NCI-H446 treated with DMSO at 0.1 percent for 48 hours (cell line): ENCODE measurements at places on chromosomes 7 and 10.

DNA sequence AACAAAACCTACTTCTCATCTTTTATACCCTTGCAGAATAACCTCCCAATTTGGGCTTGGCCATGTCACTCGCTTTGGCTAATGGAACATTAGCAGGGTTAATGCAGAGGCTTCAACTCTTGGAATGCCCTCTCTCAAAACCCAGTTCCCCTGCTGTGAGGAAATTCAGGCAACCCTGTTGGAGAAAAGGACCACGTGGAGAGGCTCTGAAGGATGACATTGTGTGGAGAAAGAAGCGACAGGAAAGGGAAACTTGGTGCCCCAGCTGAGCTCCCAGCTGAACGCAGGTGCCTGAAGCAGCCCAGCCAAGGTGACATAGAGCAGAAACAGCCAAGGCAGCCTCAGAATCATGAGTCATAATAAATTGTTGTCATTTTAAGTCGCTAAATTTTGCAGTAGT lies 214.2 kb upstream of the GHITM start:
- DNase-seq: no peak

GRCh38 chr7:109806548-109806947 lies 1236.9 kb downstream of the DNAJB9 start:
- DNase-seq: no peak

GRCh38 chr7:142188846-142189245 lies 69.0 kb downstream of the PRSS58 start:
- no peak for DNase-seq

DNA sequence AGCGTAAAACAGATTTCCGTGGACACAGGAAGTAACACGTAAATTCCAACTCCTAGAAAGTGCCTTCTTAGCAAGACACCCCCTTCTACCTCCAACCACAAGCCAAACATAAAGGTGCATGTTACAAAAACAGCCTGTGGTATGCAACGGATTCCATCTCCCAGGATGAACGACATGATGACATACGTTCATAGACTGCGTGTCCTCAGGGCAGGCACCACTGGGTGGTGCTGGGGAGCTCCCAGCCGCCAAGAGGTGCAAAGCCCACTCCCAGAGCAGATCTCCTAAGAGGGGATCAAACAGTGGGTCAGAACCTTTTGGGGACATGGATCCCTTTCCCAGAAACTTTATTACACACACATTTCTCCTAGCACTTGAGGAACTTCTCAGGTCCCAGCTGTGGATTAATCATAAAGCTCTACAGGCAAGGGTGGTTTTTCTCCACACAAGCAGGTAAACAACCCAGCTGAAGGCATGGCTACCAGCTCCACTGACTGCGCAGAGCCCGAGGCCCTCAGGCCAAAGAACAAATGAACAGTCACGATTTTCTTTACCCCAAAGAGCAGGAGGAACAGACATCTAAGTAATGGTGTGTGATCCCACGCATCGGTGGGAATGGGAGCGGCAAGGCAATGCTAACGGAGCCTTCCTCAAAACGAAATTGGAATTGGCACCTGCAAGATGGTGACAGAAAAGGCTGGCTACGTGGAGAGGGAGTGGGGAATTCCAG lies 13.8 kb downstream of the PSAP start:
- DNase-seq: no peak

DNA sequence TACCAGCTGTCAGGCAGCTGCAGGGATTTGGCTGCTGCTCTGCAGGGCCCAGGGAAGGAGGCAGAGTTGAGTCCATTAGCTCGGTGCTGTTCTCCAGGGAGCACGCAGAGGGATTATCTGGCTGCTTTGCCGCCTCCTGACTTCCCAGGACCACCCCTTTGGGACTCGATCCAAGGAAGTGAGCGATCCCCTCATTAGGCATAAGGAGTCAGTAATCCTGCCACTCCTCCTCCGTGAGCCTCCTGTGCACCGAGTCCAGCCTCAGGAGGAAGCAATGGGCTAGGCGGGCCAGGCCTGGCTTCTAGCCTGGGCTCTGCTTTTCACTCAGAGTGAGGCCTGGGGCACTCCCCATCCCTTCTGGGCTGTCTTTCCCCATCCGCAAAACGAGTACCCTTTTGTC lies 417.9 kb downstream of the RPS24 start:
- peak; percentile 70 for DNase-seq

- DNase-seq: no peak
Measured at GRCh38 chr10:125982260-125982948, 86.0 kb downstream of the FANK1 start.
